ENCODE measurements at places on chromosomes 1 and 21. TPM values are rescaled to one million over a fixed set of nuclear protein-coding genes. Genes with fewer than 3 reads are reported as not detected.

SELENOF gene
- total RNA-seq = 96.4 TPM

KLHDC7A gene
- not detected for total RNA-seq

HES5 gene
- total RNA-seq = 8.2 TPM

LCE1E gene
- total RNA-seq = 14.2 TPM

DPH5 gene
- total RNA-seq = 29.8 TPM

DNA sequence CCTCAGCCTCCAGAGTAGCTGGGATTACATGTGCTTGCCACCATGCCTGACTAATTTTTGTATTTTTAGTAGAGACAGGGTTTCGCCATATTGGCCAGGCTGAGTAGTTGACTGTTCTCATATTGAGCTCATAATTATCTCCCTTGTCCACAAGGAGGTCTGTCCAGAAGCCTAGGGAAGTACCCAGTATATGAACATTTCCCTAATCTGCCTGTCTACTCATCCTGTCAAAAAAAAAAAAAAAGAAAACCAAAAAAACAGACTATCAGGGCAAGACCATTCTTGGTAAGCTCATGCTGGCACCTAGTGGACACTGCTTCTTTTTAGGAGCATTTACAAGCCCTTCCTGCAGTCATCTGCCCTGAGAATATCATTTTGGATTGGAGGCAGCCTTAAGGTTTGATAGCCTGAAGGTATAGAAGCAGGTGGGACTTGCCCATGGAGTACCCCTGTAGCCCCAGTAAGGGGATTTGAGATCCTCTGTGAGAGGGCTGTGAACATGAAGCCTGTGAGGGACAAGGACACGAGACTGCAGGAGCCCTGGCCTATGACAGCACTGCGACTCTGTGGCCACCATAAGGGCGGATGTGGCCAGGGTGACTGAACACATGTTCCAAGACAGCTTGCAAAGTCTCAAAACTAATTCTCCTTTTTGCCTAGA lies 10.8 kb upstream of the DUSP12 start:
- no peak for DNase-seq
- H3K27me3 ChIP-seq = no peaks in the 10 kb centered on the region
- no peaks in the 10 kb centered on the region for H3K36me3 ChIP-seq
- no peak overlapping the region for H3K27ac ChIP-seq
- H3K4me3 ChIP-seq = no peak overlapping the region

DNA sequence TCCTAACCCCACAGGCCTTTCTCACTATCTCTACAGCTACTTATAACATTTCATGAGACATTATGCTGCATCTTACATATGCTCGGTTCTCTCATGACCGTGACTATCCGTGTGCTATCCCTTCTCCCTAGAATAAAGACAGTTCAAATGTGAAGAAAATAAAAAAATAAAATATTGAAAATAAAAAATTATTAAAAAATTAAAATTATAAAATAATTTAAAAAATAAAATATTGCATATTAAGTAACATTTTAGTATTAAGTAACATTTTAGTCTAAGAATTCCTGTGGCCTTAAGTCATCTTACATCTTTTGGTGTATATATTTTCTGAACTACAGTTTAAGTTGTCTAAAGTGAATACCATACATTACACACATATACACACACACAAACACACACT lies 415.5 kb downstream of the DPYD start:
- no peaks in the 10 kb centered on the region for H3K4me1 ChIP-seq
- DNase-seq = no peak
- no peak overlapping the region for H3K4me3 ChIP-seq
- H3K36me3 ChIP-seq = no peaks in the 10 kb centered on the region
- no peaks in the 10 kb centered on the region for H3K27me3 ChIP-seq

- H3K4me1 ChIP-seq = peaks cover 19% of the 10 kb centered on the region
- peaks cover 57% of the 10 kb centered on the region for H3K36me3 ChIP-seq
- no peak for DNase-seq
- H3K4me3 ChIP-seq = no peak overlapping the region
- H3K27ac ChIP-seq = no peak overlapping the region
Observed at GRCh38 chr21:14376854-14377253, 6.1 kb downstream of the HSPA13 start.

ELF3 gene
- total RNA-seq = 10.8 TPM

OPTC gene
- not detected for total RNA-seq

DNA sequence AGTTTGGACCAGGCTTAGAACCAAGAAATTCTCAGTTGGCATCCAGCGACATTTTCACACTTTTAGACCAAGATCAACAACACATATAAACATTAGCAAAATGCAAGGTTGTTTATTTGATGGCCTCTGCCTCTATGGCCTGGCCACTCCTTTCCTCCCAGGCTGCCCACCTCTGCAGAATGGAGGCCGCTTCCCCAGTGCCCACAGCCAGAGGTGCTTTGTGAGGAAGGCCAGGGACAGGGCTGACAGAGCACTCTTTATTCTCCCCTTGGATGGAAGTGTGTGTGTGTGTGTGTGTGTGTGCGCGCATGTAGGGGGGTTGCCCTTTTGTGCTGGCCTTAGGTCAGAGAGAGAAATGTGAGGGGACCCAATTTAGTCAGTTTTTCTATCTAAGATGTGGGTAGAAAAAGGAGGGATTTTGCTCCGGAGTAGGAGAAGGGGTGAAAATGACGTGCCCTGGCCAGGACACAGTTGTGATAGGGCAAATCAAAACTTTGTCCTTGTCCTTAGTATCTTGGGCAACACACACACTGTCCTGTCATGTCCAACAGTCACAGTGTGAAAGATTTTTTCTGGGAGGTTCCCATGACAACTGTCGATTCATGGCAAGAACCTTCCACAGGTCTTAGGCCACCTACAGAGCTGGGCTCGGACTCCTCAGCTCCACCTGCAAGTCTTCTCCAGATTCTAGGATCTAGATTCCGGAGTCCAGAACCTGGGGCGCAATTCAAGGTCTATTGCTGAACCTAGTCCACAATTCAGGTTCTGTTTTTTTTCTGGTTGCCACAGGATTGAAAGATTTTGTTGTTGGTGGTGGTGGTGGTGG lies 104.9 kb upstream of the SLC2A1 start:
- H3K4me3 ChIP-seq = no peak overlapping the region
- no peaks in the 10 kb centered on the region for H3K36me3 ChIP-seq
- peaks cover 43% of the 10 kb centered on the region for H3K4me1 ChIP-seq
- H3K27ac ChIP-seq = no peak overlapping the region
- H3K27me3 ChIP-seq = peaks cover 3% of the 10 kb centered on the region
- no peak for DNase-seq

DNA sequence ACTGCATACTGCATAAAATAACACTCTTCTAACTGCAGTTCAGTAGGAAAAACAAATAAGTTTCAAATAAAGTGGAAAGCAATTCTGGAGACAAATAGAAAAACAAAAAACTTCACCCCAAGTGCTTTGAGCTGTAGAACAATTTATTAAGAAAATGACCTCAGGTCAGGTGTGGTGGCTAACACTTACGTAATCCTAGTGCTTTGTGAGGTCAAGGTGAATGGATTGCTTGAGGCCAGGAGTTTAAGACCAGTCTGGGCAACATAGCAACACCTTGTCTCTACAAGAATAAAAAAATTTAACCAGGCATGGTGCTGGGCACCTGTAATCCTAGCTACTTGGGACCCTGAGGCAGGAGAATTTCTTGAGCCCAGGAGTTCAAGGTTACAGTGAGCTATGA lies 5.0 kb upstream of the PPT1 start:
- DNase-seq = no peak
- peaks cover 6% of the 10 kb centered on the region for H3K4me1 ChIP-seq
- no peaks in the 10 kb centered on the region for H3K36me3 ChIP-seq
- H3K4me3 ChIP-seq = no peak overlapping the region

- H3K4me1 ChIP-seq = no peaks in the 10 kb centered on the region
- no peaks in the 10 kb centered on the region for H3K27me3 ChIP-seq
- no peaks in the 10 kb centered on the region for H3K36me3 ChIP-seq
- no peak for DNase-seq
- H3K27ac ChIP-seq = no peak overlapping the region
Observed at GRCh38 chr1:147567594-147568381, 26.5 kb downstream of the BCL9 start.

Measured in suprapubic skin (tissue), 4 donors.